ENCODE measurements at places on chromosomes 5 and 9.

DNA sequence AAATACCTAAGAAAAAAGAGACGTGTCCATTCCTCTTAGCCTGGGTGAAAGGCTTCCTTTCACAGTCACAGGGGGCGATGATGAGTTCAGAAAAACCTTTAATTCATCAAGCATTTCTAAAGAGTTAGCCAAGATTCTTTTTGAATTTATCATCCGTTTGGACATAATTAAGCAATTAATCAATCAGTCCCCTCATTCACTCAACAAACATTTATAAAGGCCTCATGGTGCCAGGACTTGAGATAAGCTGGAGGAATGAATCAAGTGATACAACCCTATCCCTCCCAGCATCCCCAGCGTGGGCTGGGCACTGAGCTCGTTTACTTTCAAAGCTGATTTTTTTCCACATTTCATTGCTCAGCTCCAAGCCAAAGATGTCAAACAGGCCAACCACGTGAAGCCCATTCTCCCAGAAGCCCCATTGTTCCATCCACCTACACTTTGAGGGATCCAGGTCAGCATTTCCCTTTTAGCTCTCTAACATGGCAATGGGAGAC lies 140.5 kb downstream of the SLIT3 start:
- no peak for DNase-seq

GRCh38 chr5:179954434-179954833 lies 46.7 kb upstream of the TBC1D9B start:
- no peak for DNase-seq

- DNase-seq, result no peak
Measured at GRCh38 chr5:96651047-96651446, 11.1 kb upstream of the CAST start.

DNA sequence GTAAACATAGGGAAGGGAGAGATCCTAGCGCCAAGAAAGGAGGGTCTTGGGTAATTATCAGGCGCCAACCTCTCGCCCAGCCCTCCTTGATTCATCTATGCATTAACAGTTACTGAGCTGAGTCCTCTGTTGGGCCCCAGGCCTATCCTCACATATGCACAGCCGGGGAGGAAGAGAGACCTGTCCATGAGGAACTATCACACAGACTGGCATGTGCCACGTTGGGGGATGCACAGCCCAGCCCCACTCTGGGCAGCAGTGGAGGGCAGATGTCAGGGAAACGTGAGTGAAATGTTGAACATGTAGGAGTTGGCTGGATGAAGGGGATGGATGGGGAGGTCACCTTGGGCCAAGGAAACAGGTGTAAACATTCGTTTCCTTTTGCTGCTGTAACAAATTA lies 18.8 kb upstream of the ENHO start:
- no peak for DNase-seq

- DNase-seq, result no peak
Measured at GRCh38 chr9:78856781-78857180, 559.9 kb downstream of the PSAT1 start.

DNA sequence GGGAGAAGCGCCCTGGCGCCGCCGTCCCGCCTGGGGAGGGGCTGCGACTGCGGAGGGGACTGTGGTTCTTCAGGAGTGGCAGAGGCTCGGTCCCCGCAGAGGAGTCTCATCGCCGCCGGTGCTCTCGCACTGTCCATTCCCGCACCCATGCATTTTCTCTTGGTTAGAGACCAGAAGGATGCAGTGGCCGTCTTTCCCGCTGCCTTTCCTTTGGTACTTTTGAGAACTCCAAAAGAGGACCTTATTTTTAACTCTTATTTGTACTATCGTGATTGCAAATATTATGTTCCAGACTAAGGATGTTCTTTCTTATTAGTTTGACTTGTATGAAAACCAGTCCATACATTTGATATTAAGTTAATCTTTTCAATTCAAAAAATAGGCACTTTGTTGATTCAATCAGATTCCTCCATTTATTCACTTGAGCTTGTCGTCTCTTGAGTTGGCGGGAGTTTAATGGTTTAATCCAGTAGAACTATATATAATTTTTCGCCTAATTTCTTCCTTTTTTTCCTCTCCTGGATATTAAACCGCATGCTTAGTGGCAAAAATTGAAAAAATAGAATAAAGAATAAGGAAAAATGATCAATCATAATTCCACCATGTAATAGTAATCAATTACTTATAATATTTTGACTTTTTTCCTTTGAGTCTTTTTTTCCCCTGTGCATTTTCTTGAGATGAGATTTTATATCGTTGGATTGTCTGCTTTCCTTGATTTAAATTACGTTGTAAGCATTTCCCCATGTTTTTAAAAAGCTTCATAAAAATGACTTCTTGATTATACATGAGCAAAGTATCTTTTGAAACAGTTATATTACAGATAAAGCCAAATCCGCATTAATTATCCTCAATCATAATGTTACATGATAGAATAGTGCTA lies 861 bp downstream of the ZFYVE16 start:
- peak; percentile 46 for DNase-seq

GRCh38 chr9:133323211-133323610 lies 12.8 kb downstream of the SURF6 start:
- no peak for DNase-seq

- no peak for DNase-seq
Measured at GRCh38 chr9:134770972-134771971, 109.3 kb upstream of the FCN2 start.

GRCh38 chr5:350355-350754 lies 28.8 kb downstream of the AHRR start:
- DNase-seq, result no peak

GRCh38 chr5:30957591-30957990 lies 235.9 kb upstream of the CDH6 start:
- no peak for DNase-seq

DNA sequence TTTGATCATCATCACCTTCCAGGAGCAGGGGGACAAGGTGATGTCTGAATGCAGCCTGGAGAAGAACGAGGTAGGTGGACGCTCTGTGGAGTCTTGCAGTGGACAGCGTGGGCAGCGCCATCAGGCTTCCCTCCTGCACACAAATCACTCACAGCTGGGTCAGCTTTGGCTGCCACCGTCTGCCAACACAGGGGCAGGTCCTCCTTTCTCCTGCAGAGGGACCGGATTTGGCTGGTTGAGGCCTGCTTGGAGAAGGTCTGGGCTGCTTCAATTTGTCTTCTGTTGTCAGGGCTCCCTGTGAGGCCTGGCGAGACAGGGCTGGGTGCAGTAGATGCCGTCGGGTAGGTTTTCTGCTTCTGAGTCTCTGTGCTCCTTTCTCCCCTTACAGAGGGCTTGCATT lies 180.6 kb downstream of the CACNA1B start:
- DNase-seq, result no peak

GRCh38 chr5:178436326-178436940 lies 153.8 kb downstream of the COL23A1 start:
- no peak for DNase-seq

GRCh38 chr9:129383019-129383560 lies 205.0 kb upstream of the IER5L start:
- peak; percentile 74 for DNase-seq

Data from NCI-H1105 treated with DMSO at 0.1 percent for 48 hours (cell line).